Cardiac ventricle fibroblast (primary cell): ENCODE measurements at places on chromosomes 1 and 21. TPM values are rescaled to one million over a fixed set of nuclear protein-coding genes. Genes with fewer than 3 reads are reported as not detected.

The MYOG gene
- total RNA-seq = not detected in 2 replicates

The REN gene
- not detected in 2 replicates for total RNA-seq

The FYB2 gene
- not detected in 2 replicates for total RNA-seq

The A3GALT2 gene
- not detected in 2 replicates for total RNA-seq

The HENMT1 gene
- total RNA-seq = 3.4 and 3.6 TPM in 2 replicates

The ZNF670 gene
- 0.87 and 1.9 TPM in 2 replicates for total RNA-seq

The DMBX1 gene
- total RNA-seq = not detected in 2 replicates

The CHODL gene
- total RNA-seq = not detected in 2 replicates

The CDK11B gene
- total RNA-seq = 10.8 and 12.0 TPM in 2 replicates

The SPRR3 gene
- not detected in 2 replicates for total RNA-seq
